Stimulated activated CD8-positive, alpha-beta memory T cell treated with anti-CD3 and anti-CD28 coated beads, Interleukin-7, amount 100 ng/mL, for 4 hours (primary cell): ENCODE measurements at places on chromosomes 11 and 22.

DNA sequence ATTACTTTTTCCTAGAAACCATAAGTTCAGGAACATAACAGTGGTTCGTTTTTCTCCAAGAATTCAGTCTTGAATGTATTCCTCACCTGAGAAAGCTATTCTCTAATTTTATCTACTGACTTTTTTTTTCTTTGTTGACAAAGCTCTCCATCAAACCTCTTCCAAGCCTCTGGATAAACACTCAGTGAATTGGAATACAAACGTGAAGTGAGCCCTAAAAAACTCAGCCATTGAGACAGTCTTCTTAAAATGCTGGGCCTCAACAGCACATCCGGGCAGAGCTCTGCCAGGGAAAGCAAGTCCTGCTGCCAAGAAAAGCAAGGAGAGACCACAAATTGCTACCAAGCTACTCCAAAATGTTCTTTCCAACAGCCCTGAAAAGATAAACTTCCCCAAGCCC, 7.7 kb upstream of the SLC1A2 start:
- DNase-seq, result no peak

GRCh38 chr22:36839356-36840073, 21.3 kb upstream of the NCF4 start:
- DNase-seq, result no peak

GRCh38 chr22:38273135-38273826, 471 bp upstream of the TMEM184B start:
- no peak for DNase-seq

- DNase-seq, result no peak
These were observed 43.5 kb upstream of the CCDC179 start for GRCh38 chr11:22903782-22904181.

DNA sequence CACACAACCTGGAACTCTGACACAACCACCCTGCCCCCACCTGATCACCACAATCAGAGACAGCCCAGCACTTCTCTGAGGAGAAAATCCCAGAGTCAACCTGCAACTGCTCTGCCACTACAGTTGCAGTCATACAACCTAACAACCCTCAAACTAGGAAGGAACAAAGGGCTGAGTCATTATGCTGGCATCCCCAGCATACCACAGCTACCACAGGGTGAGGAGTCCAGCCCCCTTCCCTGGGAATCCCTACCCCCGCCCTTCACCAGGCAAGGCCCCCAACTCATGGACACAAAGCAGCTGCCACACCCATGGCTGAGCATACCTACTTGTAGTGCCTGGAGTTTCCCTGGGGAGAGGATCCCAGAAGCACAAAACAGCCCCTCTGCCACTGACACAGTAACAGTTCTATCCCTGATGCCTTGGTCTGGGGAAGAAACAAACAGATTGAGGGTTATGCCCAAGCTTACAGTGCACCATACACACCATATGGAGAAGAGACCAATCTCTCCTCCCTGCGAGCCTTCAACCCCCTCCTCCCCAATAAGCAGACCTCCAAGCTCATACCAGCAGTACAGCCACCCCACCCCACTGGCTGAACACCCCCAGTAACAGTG, 68.5 kb upstream of the C11orf58 start:
- DNase-seq, result no peak

GRCh38 chr11:114604179-114604813, 8.7 kb upstream of the NXPE4 start:
- DNase-seq, result no peak

DNA sequence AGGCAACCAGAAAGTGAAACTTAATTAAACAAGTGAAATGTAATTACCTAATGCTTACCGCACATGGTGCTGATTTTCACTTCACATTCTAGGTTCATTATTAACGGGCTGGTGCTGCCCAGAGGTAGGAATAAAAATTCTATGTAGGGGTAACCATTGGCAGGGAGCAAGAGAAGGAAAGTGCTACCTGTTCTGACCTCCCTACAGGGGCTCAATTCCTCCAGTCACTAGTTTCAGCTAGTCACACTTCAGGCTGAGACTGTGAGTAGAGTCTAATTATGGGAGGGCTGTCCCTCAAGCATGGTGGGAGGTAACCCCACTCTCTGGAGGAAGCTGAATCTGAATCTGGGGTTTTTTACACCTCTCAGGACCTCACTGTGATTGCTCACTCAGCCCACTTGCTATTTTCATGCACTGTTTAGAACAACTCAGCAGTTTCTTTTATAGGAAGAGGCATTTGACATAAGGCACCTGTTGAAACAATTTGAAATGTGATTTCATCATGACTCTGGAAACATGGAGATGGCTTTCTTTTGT, 75.4 kb downstream of the MAML2 start:
- DNase-seq, result peak; percentile 38

DNA sequence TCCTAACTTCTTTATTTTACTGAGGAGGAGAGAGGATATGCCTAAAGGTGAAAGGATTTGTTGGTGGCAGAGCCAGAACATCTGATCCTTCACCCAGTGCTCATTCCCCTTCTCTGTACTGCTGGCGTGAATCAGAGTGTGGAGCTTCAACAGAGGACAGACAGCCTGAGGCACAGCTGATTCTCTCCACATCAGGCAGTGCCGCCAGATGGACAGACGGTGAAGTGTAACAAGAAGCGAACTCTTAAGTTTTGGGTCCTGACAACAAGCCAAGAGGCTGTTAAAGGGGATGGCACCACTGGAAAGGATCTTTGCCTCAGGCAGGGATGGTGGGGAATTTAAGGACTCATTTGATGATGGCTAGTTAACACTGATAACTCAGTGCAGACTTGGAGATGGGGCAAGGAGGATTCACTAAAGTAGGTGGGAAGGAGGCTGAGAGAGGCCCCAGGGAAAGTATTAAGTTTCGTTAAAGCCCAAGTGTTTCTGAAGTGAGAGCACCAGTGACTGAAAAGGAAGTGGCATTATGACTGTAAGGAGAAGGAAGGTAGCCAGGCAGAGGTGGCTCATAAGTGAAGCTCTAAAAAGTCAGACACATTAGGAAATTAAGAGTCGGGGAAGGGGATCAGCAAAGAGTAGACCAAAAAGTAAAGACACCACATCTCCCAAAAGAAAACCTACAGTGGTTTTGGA, 81.3 kb downstream of the CLPB start:
- DNase-seq, result no peak

GRCh38 chr11:70650075-70650909, 252.0 kb downstream of the CTTN start:
- DNase-seq, result no peak

- DNase-seq, result no peak
These were observed 6.0 kb downstream of the ELF5 start for GRCh38 chr11:34507610-34508009.

DNA sequence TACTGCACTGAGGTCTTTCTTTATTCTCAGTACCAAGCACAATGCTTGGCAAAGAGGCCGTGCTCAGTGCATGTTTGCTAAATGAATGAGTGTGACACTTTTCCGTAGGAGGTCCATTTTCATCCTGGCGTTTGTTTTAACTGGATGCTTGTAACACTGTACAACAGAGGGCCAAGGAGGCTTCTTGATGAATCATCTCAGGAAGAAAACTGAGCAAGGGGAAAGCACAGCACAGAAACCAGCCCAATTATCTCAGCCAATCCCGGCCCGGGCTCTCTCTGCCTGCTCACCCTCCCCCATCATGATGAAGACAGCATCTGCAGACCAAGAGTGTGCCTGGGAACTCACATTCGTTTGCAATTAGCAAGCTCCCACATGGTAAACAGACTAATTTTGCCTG, 570.3 kb downstream of the OPCML start:
- DNase-seq, result no peak

- no peak for DNase-seq
These were observed 205.7 kb upstream of the NAV2 start for GRCh38 chr11:19506816-19507486.

DNA sequence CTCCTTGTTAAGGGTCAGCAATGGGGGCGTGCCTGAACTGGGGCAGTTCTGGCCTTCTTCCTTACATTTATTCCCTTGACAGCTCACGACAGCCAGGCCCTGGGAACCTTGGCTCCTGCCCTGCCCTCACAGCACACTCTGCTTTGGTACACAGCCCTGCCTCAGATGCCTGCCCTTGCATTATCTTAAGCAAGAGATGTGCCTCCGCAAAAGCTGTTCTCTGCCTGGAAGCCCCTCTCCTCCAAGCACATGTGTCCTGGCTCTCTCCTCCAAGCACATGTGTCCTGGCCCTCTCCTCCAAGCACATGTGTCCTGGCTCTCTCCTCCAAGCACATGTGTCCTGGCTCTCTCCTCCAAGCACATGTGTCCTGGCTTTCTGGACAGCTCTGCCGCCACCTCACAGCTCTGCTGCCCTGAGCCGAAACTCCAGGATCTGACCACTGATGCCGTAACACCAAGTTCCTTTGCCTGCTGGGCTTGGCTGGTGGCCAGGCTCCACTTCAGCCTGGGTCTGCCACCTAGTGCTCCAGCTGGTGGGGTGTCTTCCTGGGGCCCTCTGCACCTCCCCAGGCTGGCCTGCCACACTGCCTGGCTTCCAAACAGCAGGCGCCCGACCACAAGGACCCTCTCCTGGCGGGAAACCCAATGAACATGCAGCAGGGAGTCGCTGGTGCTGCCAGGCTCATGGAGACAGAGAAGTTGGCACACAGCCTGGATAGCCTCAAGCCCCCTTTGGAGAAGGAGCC, 53.0 kb downstream of the SCUBE1 start:
- no peak for DNase-seq

GRCh38 chr22:44890416-44891292, 119.2 kb downstream of the PHF21B start:
- no peak for DNase-seq

DNA sequence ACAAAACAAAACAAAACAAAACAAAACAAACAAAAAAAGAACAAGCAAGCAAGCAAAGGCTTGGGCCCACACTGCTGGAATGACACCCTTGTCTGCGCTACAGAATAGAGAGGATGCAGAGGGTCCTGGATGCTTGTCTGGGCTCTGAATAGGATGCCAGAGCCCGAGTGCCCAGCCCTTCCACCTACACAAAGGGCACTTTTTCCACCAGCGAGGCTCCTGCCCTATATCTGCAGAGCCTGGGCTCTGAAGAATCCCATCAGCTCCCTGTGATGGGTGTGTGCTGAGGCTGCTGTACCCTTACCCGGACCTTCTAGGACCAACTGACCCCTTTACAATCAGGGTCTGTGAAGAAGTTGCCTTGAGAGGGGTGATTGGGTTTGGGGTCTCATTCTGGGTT, 221.2 kb downstream of the DSCAML1 start:
- DNase-seq, result no peak

DNA sequence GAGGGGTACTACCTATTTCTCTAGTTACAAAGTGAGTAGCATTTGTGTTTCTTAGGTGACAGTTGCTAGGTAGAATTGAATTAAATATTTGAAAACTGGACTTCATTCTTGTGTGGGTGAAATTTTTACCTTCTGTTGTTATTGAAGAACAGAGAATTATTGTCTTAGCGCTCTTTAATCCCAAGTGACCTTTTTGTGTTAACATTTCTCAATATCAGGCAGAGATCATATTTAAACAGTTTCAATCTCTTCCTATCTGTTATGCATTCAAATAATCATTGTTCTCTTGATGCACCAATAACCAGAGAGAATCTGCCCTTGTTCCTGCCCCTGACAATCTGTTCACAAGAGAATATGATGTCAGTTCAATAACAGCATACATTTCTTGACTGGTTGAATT, 14.2 kb downstream of the KMT2A start:
- no peak for DNase-seq

DNA sequence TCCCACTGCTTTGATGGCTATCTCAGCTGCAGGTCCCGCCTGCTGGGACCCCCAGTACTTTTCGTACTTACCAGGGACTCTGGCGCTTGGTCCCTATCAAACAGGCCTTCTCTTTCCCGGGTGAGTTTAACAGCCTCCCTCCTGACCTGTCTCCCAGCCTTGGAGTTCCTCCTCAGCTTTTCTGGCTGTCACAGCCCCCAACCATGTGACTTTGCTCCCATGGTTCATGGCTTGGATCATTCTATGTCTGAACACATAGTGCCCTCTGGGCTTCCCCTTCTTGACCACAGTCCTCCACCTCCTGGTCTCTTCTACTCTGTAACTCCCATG, 56.9 kb downstream of the PARVA start:
- DNase-seq, result no peak

DNA sequence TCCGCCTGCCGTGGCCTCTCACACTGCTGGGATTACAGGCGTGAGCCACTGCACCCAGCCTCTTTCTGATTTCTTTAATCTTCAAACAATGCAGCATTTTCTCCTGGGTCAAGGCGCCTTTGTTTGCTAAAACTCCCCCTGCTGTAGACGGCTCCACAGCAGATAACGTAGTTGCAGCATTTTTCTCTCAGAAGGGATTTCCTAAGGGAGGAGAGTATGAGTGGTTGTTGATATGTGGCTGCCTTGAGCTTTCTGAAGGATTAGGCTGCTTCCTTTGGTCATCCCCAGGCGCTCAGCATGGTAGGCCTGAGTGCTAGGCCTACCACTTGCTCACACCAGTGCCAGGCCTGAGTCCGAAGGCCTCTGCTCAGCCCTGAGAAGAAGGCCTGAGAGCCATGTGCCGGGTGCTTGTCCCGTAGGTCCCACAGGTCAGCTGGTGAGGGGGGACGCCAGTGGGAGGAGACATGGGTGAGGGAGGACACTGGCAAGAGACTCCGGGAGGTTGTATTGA, 18.1 kb downstream of the SMARCB1 start:
- no peak for DNase-seq

DNA sequence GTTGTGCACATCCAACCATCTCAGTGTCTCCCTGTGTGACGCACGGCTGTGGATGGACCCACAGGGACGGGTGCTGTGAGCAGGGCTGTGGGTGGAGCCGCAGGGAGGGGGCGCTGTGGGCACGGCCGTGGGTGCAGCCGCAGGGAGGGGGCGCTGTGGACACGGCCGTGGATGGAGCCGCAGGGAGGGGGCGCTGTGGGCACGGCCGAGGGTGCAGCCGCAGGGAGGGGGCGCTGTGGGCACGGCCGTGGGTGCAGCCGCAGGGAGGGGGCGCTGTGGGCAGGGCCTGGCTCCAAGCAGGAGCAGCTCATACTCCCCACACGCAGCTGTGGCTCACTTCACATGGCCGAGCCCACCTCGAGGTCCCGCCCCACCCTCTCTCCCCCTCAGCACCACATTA, 6.0 kb upstream of the MAPK11 start:
- no peak for DNase-seq
